Endothelial cell (in vitro differentiated cells): ENCODE measurements at places on chromosomes 7 and 10. TPM values are rescaled to one million over a fixed set of nuclear protein-coding genes. Genes with fewer than 3 reads are reported as not detected.

Gene ASAH2
- total RNA-seq = 1.7 TPM

Gene TMEM236
- 0.05 TPM for total RNA-seq

- H3K36me3 ChIP-seq = peaks cover 10% of the 10 kb centered on the region
- peaks cover 45% of the 10 kb centered on the region for H3K4me1 ChIP-seq
- H3K27me3 ChIP-seq = peaks cover 6% of the 10 kb centered on the region
Observed at GRCh38 chr7:139767561-139767982, 10.2 kb downstream of the HIPK2 start.

- H3K4me1 ChIP-seq = peaks cover 50% of the 10 kb centered on the region
- H3K4me3 ChIP-seq = no peak overlapping the region
- no peak overlapping the region for H3K27ac ChIP-seq
- H3K36me3 ChIP-seq = peaks cover 18% of the 10 kb centered on the region
Observed at GRCh38 chr10:24215196-24215595, 6.3 kb downstream of the KIAA1217 start.

- H3K27ac ChIP-seq = no peak overlapping the region
- DNase-seq = no peak
Observed at GRCh38 chr10:119478111-119478802, 64.3 kb downstream of the RGS10 start.

DNA sequence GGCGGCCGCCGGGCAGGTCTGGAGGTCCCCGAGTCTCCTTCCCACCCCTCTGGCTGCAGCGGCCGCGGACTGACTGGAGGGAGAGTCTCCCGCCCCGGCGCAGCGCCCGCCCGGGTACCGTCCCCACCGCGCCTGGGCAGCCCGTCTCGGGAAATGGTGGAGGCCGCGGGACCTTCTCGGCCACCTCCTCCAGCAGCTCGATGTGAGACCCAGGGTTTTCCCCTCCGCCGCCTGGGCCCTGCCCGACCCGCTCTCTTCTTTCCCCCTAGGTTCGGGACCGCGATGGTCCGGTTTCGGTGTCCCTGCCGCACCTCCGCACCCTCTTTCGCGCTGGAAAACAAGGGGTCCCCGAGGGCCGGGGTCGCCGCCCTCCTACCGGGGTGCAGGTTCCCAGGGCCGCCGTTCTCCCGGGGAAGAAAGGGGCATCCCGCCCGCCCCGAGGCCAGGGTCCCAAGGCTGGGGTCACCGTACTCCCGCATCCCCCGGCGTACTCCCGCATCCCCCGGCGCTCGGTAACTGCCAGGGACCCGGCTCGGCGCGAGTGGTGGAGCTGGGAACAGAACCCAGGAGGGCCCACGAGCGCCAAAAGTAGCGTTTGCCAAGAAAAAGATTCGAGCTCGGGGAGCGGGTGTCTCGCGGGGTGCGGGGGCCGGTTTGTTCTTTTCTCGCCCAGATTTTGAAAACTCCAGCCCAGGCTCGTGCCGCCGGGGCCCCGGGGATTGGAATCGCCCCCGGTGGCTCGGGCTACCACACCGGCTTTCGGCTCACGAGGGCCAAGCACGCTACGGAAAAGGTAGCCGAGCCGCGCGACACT, 3.4 kb downstream of the TNRC18 start:
- H3K4me1 ChIP-seq = peaks cover 10% of the 10 kb centered on the region
- H3K27me3 ChIP-seq = peaks cover 26% of the 10 kb centered on the region
- H3K4me3 ChIP-seq = peak overlapping the region; percentile 95
- H3K27ac ChIP-seq = no peak overlapping the region
- H3K36me3 ChIP-seq = peaks cover 13% of the 10 kb centered on the region
- DNase-seq = peak; percentile 27

- DNase-seq = peak; percentile 29
- no peaks in the 10 kb centered on the region for H3K4me1 ChIP-seq
- H3K4me3 ChIP-seq = no peak overlapping the region
- no peak overlapping the region for H3K27ac ChIP-seq
- H3K36me3 ChIP-seq = no peaks in the 10 kb centered on the region
Observed at GRCh38 chr10:19168584-19168983, 120.0 kb downstream of the MALRD1 start.

DNA sequence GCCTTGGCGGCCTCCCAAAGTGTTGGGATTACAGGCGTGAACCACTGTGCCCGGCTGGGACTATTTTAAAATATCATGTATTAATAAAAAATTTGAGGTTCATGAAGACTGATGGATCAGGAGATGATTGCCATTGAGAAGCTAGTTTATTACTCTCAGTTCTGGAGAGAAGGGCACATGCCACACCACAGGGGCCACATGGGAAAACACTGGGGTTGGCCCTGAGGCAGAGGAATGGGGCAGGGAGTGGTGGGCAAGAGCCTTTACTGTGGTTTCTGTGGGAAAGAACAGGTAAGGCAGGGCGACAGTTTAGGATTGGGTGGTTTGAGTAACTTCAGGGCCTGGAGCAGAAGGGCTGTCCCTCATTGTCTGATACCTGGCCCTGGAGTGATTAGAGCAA, 6.8 kb upstream of the TBRG4 start:
- H3K27me3 ChIP-seq = peaks cover 15% of the 10 kb centered on the region
- H3K4me1 ChIP-seq = no peaks in the 10 kb centered on the region
- DNase-seq = no peak
- no peak overlapping the region for H3K27ac ChIP-seq
- no peak overlapping the region for H3K4me3 ChIP-seq

DNA sequence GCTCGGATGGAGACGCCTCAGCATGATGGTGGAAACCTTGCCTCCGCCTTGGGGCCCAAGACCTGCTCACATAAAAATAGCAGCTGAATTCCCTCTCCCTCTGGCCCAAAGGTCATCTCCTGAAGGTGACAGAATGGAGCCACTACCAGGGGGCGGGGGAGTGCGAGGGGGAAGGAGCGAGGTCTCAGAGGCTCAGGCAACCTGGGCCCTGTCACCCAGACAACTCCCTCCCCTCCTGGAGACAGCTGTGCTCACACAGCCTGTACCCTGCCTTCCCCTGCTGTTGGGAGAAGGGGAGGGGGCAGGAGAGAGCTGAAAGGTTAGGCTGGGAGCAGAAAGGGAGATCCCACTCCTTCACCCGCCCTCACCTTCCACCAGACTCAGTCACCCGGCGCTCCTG, 173.0 kb upstream of the RHEB start:
- H3K27ac ChIP-seq = no peak overlapping the region
- H3K4me3 ChIP-seq = no peak overlapping the region
- DNase-seq = no peak
- peaks cover 18% of the 10 kb centered on the region for H3K4me1 ChIP-seq

DNA sequence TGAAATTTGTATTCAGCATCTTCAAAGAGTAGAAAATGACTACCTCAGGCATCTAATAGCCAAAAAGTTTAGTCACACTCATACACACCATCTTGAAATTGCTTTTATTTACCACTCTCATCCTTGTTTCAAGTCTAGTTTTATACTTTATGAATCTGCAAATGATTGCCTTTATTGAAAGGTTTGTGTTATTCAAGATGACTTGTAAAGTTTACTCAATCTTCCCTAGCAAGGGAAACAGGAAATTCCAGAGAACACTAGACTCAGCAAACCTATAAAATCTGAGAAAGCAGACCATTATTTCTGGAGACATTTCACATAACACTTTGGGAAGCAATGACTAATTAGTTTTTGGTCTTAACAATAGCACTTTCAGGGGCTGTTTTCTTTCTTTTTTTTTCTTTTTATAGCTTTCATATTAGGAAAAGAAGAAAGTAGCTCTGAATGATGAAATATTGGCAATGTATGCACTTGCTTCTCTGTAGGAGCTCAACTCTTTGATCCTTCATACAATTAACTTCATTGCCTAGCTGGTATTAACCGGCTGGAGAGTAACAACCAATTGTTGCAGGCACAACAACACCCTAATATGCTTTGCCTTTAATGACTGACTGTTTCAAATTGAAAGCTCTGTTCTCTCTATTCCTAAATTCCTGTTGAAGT, 68.9 kb upstream of the HDAC9 start:
- H3K27ac ChIP-seq = no peak overlapping the region
- H3K4me1 ChIP-seq = peaks cover 5% of the 10 kb centered on the region
- H3K4me3 ChIP-seq = no peak overlapping the region
- DNase-seq = no peak

- H3K27ac ChIP-seq = no peak overlapping the region
- peaks cover 17% of the 10 kb centered on the region for H3K4me1 ChIP-seq
- H3K36me3 ChIP-seq = peaks cover 3% of the 10 kb centered on the region
- H3K27me3 ChIP-seq = peaks cover 3% of the 10 kb centered on the region
- no peak overlapping the region for H3K4me3 ChIP-seq
Observed at GRCh38 chr10:132516771-132517725, 20.5 kb upstream of the INPP5A start.

Gene VSTM2A
- 1.2 TPM for total RNA-seq

Gene FAM25C
- total RNA-seq = not detected

DNA sequence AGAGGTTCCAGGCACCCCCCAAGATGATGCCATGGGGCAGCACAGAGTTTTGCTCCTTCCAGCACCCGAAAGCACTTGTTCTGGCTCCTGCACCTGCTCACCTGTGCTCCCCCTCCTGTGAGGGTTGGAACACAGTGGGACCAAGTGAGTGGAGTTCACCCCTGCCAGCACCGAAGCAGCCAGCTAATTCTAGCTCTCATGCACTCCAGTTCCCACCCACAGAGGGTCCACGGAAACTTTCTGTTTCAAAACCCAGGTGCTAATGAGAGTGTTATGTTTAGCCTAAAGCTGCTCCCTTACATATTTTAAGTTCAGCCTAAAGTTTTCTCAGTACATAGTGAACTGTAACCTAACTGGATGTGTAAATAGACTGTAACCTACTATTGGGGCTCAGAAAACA, 42.6 kb upstream of the SLC35G1 start:
- H3K36me3 ChIP-seq = no peaks in the 10 kb centered on the region
- H3K27me3 ChIP-seq = no peaks in the 10 kb centered on the region
- peaks cover 3% of the 10 kb centered on the region for H3K4me1 ChIP-seq
- no peak overlapping the region for H3K4me3 ChIP-seq
- DNase-seq = no peak
- H3K27ac ChIP-seq = no peak overlapping the region

Gene STEAP1B
- total RNA-seq = 5.6 TPM

Gene DDC
- total RNA-seq = not detected

DNA sequence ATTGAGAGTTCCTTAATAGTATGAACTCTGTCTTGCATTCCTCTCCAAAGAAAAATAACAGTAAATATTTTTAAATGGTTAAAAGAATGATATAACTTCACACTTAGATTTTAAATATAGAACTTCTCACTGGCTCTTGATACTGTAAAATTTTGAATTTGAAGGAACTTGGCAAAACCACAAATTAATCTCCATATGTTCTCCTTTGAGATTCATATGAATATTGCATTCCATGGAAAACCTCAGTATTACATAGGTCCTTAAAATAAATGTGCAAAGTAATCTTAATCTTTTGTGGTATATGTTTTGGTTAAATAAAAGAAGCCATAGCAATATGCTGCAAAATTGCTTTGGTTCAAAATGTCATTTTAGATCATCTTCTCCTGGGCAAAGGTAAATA, 1137.6 kb upstream of the LRRTM3 start:
- no peaks in the 10 kb centered on the region for H3K36me3 ChIP-seq
- no peaks in the 10 kb centered on the region for H3K4me1 ChIP-seq
- H3K4me3 ChIP-seq = no peak overlapping the region
- H3K27ac ChIP-seq = no peak overlapping the region
- no peak for DNase-seq
- peaks cover 1% of the 10 kb centered on the region for H3K27me3 ChIP-seq

DNA sequence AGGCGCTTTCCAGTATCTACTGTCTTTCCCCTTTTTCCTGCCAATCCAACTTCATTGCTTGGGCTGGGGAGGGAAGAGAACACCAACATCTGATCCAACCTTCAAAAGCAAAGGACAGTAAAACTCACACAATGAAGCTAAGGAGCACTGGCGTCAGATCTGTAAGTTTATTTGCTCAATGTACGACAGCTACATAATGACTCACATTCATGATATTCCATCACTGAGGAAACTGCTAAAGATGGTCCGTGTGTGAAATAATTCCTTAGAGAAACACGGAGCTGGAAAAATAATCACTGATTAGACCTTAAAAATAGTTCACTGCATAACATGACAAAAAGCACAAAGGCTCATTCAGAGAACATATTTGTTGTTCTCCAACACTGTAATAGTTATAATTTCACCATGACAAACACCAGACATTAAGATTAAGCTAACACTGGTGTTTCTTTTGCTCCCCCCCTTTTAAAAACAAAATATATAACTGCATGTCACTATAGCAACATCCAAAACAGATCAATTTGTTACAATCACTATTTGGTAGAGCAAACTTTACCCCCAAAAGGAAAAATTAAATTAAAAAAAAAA, 24.3 kb downstream of the HSPB1 start:
- H3K27ac ChIP-seq = peak overlapping the region; percentile 16
- peaks cover 7% of the 10 kb centered on the region for H3K27me3 ChIP-seq
- DNase-seq = no peak
- peaks cover 36% of the 10 kb centered on the region for H3K36me3 ChIP-seq

GRCh38 chr7:37450035-37450434, 1.4 kb upstream of the ELMO1 start:
- peaks cover 16% of the 10 kb centered on the region for H3K36me3 ChIP-seq
- peaks cover 18% of the 10 kb centered on the region for H3K27me3 ChIP-seq
- H3K4me3 ChIP-seq = peak overlapping the region; percentile 39
- no peak overlapping the region for H3K27ac ChIP-seq
- no peak for DNase-seq

Gene SPDYE1
- not detected for total RNA-seq

GRCh38 chr10:110708776-110709443, 64.8 kb downstream of the RBM20 start:
- no peak overlapping the region for H3K4me3 ChIP-seq
- DNase-seq = no peak
- peaks cover 1% of the 10 kb centered on the region for H3K27me3 ChIP-seq

Gene DCLRE1A
- 7.5 TPM for total RNA-seq

GRCh38 chr7:29281782-29282541, 87.4 kb downstream of the CHN2 start:
- no peak for DNase-seq
- no peak overlapping the region for H3K27ac ChIP-seq
- no peaks in the 10 kb centered on the region for H3K4me1 ChIP-seq
- no peak overlapping the region for H3K4me3 ChIP-seq
- H3K36me3 ChIP-seq = no peaks in the 10 kb centered on the region
- H3K27me3 ChIP-seq = peaks cover 3% of the 10 kb centered on the region

Gene KIF11
- 9.4 TPM for total RNA-seq

GRCh38 chr10:88064608-88065382, 201.4 kb downstream of the PTEN start:
- H3K4me3 ChIP-seq = no peak overlapping the region
- peaks cover 8% of the 10 kb centered on the region for H3K27me3 ChIP-seq
- H3K36me3 ChIP-seq = peaks cover 5% of the 10 kb centered on the region
- peaks cover 48% of the 10 kb centered on the region for H3K4me1 ChIP-seq
- no peak for DNase-seq
